ENCODE measurements at places on chromosomes 5 and 9.

- no peak for DNase-seq
These were observed 230.0 kb upstream of the IRX1 start for GRCh38 chr5:3365501-3366215.

GRCh38 chr5:134874831-134875655, 872 bp downstream of the TXNDC15 start:
- no peak for DNase-seq

DNA sequence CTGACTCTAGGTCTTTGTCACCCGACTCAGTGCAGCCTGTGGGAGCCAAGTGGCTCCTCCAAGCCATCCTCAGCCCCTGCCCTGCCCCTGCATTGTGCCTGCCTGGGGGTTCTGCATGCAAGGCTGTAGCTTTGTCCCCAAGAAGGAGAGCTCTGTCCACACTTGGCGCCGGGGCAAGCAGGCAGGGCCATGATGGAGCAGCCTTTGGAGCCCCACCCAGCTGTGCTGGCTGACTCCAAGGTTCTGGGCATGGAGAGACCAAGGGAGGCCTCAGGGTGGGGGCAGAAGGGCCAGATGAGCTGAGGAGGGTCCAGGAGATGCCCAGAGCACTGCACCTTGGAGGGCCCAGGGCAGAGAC, 226.2 kb downstream of the CACNA1B start:
- DNase-seq: no peak

- no peak for DNase-seq
These were observed 56.7 kb downstream of the GADD45G start for GRCh38 chr9:89661391-89661949.

DNA sequence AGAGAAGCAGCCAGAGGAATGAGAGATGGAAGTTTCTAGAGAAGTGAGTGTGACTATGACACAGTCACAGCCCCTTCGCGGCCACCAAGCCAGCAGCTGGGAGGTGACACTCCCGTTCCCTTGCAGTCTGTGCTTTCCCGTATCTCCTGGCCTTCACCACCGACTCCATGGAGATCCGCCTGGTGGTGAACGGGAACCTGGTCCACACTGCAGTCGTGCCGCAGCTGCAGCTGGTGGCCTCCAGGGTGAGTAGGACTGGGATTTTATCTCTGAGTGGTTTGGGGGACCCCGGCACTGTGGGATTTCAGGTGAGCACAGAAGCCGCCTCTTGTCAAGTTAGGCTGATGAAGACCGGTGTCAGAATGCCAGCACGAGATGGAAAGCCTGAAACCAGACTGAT, 12.1 kb upstream of the SLC2A8 start:
- DNase-seq: no peak
